Hematopoietic multipotent progenitor cell (in vitro differentiated cells): ENCODE measurements at places on chromosomes 16 and 17. TPM values are rescaled to one million over a fixed set of nuclear protein-coding genes. Genes with fewer than 3 reads are reported as not detected.
A peak's percentile ranks its signal among the peaks of the same experiment; 100 is the strongest.

GRCh38 chr17:21289902-21290571, 5.5 kb downstream of the MAP2K3 start:
- no peak for DNase-seq

- DNase-seq: peak; percentile 76
These were observed 16.5 kb downstream of the MRPS23 start for GRCh38 chr17:57833179-57833939.

CLTC gene
- total RNA-seq: 124 TPM

DNA sequence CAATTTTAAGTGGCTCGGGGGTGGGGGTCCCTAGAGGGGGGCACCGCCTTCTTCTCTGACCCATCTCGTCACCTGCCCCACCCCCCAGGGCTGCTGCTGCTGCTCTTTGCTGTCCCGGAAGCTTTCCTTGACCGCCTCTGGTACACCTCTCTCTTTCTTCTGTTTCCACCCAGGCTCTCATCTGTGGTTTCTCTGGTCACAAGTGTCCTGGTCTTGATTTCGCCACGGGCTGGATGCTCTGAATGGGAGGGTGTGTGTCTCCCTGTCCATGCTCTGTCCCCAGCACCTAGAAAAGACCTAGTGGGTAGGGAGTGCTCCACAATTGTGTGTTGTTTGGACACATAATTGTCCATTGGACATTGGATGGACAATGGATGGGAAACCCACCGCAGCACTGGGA, 134.7 kb upstream of the CIBAR2 start:
- DNase-seq: no peak

SLFN12 gene
- 3.2 TPM for total RNA-seq

DNA sequence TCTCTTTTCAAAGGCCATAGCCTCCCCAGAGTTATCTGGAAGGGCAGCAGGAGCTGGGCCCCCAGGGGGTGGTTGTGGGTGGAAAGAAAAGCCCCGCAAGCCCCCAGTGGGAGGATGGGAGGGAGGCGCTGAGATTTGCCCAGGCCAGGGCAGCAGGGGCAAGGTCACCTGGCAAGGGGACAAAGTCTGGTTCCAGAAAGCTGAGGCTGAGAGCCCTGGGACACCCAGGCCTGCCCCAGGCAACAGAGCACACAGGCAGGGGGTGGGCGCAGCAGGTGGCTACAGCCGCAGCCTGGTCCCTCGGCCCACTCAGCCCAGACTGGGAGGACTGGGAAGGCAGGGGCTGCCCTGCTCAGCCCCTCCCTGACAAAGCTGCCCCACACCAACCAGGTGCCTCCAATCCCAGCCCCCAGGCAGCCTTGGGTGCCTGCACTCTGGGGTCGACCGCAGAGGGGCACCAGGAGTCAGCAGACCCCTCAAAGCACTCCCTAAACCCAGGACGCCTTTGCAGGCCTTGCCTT, 23.7 kb upstream of the GSG1L start:
- no peak for DNase-seq

DNA sequence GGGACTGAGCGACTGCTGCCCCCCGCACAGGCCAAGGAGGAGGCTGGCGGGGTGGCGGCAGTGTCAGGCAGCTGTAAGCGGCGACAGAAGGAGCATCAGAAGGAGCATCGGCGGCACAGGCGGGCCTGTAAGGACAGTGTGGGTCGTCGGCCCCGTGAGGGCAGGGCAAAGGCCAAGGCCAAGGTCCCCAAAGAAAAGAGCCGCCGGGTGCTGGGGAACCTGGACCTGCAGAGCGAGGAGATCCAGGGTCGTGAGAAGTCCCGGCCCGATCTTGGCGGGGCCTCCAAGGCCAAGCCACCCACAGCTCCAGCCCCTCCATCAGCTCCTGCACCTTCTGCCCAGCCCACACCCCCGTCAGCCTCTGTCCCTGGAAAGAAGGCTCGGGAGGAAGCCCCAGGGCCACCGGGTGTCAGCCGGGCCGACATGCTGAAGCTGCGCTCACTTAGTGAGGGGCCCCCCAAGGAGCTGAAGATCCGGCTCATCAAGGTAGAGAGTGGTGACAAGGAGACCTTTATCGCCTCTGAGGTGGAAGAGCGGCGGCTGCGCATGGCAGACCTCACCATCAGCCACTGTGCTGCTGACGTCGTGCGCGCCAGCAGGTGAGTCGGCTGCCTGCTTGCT, 5.6 kb upstream of the TMEM88 start:
- no peak for DNase-seq
